ENCODE measurements at places on chromosomes 4 and X. TPM values are rescaled to one million over a fixed set of nuclear protein-coding genes. Genes with fewer than 3 reads are reported as not detected.

FAT1 gene
- total RNA-seq = 5.0 TPM

CENPVL2 gene
- total RNA-seq = not detected

CFAP299 gene
- total RNA-seq = not detected

SSX3 gene
- total RNA-seq = not detected

SPATA18 gene
- 0.32 TPM for total RNA-seq

P2RY10 gene
- total RNA-seq = 41.4 TPM

BEND2 gene
- 0.83 TPM for total RNA-seq

NLRP2B gene
- not detected for total RNA-seq

- peak overlapping the region; percentile 5 for H3K27ac ChIP-seq
- no peak for DNase-seq
- H3K36me3 ChIP-seq = peaks cover 11% of the 10 kb centered on the region
- no peaks in the 10 kb centered on the region for H3K4me1 ChIP-seq
Measured at GRCh38 chrX:120536061-120536460, 24.7 kb downstream of the CUL4B start.

DNA sequence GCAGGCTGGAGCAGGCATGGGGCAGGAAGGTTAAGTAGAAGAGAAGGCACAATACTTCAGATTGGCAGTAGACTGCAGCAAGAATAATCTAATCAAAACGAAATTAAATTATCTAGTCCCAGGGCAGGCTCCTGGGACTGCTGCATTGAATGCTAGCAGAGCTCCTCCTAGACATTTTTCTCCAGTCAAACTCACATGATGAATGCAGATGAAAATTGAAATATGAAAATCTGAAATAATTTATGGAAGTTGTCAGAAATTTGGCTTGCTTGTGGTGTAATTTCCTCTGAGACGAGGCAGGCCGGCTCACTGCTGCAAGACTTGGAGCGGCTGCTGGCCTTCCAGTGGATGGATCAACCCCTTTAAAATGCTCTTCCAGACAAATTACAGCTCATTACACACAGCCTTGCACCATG is 78.0 kb upstream of the TMEM33 start:
- no peak overlapping the region for H3K4me3 ChIP-seq
- H3K4me1 ChIP-seq = no peaks in the 10 kb centered on the region
- DNase-seq = no peak
- no peaks in the 10 kb centered on the region for H3K27me3 ChIP-seq
- H3K27ac ChIP-seq = no peak overlapping the region
- no peaks in the 10 kb centered on the region for H3K36me3 ChIP-seq

DNA sequence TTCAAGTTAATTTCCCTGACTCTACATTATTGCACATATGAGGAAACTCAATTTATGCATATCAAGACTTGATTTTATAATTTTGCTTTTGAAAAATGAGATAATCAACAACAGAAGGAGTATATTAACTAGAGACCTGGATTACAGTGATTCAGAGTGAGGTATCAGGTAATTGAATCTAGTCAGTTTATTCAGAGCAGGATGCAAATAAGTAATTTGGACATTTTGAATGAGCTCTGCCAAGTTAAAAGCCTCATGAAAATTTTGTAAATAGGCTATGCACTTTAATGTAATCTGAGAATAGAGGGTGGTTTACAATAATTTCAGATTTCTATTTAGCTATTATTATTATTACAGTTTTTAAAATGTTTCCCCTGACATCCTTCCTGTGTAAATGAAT is 203.7 kb upstream of the EMCN start:
- H3K27ac ChIP-seq = no peak overlapping the region
- no peaks in the 10 kb centered on the region for H3K27me3 ChIP-seq
- no peaks in the 10 kb centered on the region for H3K4me1 ChIP-seq
- no peaks in the 10 kb centered on the region for H3K36me3 ChIP-seq
- DNase-seq = no peak

- H3K4me1 ChIP-seq = peaks cover 16% of the 10 kb centered on the region
- no peaks in the 10 kb centered on the region for H3K27me3 ChIP-seq
- no peak for DNase-seq
Measured at GRCh38 chr4:128570387-128570975, 239.0 kb upstream of the JADE1 start.

DNA sequence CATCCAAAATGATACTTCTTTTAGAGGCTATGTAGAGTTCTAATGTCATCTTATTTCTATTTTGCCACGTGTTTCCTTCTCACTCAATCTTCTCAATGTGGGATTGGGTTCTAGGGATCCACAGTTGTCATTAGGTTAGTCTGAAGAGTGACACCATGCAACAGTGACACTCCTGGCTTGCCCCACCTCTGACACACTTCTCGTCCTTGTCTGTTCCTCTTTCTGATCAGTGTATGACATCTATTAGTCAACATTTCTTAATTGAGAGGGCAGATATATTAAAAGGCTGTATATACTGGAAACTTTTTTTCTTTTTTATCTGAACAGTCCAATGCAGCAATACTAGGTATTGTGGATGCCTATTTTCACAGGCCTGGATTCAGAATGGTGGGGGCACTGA is 67.6 kb upstream of the GYPA start:
- DNase-seq = no peak
- H3K4me3 ChIP-seq = no peak overlapping the region
- H3K27me3 ChIP-seq = no peaks in the 10 kb centered on the region
- no peaks in the 10 kb centered on the region for H3K36me3 ChIP-seq
- H3K4me1 ChIP-seq = no peaks in the 10 kb centered on the region
- H3K27ac ChIP-seq = no peak overlapping the region

- H3K4me3 ChIP-seq = no peak overlapping the region
- H3K4me1 ChIP-seq = no peaks in the 10 kb centered on the region
- no peaks in the 10 kb centered on the region for H3K27me3 ChIP-seq
Measured at GRCh38 chr4:11455201-11455835, 26.6 kb upstream of the HS3ST1 start.

GRCh38 chrX:14274691-14275090 is 245.0 kb upstream of the GEMIN8 start:
- no peaks in the 10 kb centered on the region for H3K4me1 ChIP-seq
- H3K27ac ChIP-seq = no peak overlapping the region
- no peaks in the 10 kb centered on the region for H3K27me3 ChIP-seq
- no peak overlapping the region for H3K4me3 ChIP-seq

DNA sequence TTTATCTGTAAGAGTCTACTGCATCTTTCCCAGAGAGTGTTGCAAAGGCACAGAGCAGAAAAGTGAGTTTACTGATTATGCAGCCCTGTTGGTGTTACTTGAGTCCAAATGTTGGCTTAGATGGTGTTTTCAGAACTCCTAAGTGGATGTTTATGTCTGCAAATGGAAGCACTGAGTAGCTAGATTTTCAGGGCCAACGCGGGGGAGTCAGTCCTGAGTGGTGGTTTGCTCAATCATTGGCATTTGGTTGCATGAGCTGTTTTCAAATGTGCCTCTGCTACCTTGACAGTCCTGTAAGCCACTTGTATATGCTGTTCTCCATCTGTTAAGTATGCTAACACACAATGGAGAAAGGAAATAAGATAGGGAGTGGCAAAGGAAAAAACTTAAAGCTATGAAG is 45.4 kb downstream of the MAMLD1 start:
- no peaks in the 10 kb centered on the region for H3K36me3 ChIP-seq
- no peak overlapping the region for H3K27ac ChIP-seq
- no peak for DNase-seq
- no peaks in the 10 kb centered on the region for H3K4me1 ChIP-seq

- no peak for DNase-seq
- peaks cover 13% of the 10 kb centered on the region for H3K4me1 ChIP-seq
- no peak overlapping the region for H3K4me3 ChIP-seq
Measured at GRCh38 chr4:139170932-139171331, 6.1 kb downstream of the ELF2 start.

GRCh38 chr4:145034727-145035211 is 63.2 kb downstream of the ANAPC10 start:
- no peak overlapping the region for H3K4me3 ChIP-seq
- no peaks in the 10 kb centered on the region for H3K27me3 ChIP-seq
- no peak overlapping the region for H3K27ac ChIP-seq
- DNase-seq = no peak
- H3K4me1 ChIP-seq = no peaks in the 10 kb centered on the region

- no peaks in the 10 kb centered on the region for H3K36me3 ChIP-seq
- peak overlapping the region; percentile 12 for H3K27ac ChIP-seq
- no peak overlapping the region for H3K4me3 ChIP-seq
- no peaks in the 10 kb centered on the region for H3K27me3 ChIP-seq
- H3K4me1 ChIP-seq = peaks cover 56% of the 10 kb centered on the region
- DNase-seq = no peak
Measured at GRCh38 chr4:168884251-168885124, 125.6 kb downstream of the CBR4 start.

- H3K4me1 ChIP-seq = no peaks in the 10 kb centered on the region
- DNase-seq = no peak
- H3K36me3 ChIP-seq = no peaks in the 10 kb centered on the region
- H3K27ac ChIP-seq = no peak overlapping the region
- no peak overlapping the region for H3K4me3 ChIP-seq
- peaks cover 28% of the 10 kb centered on the region for H3K27me3 ChIP-seq
Measured at GRCh38 chrX:13599491-13599890, 30.1 kb downstream of the EGFL6 start.

DNA sequence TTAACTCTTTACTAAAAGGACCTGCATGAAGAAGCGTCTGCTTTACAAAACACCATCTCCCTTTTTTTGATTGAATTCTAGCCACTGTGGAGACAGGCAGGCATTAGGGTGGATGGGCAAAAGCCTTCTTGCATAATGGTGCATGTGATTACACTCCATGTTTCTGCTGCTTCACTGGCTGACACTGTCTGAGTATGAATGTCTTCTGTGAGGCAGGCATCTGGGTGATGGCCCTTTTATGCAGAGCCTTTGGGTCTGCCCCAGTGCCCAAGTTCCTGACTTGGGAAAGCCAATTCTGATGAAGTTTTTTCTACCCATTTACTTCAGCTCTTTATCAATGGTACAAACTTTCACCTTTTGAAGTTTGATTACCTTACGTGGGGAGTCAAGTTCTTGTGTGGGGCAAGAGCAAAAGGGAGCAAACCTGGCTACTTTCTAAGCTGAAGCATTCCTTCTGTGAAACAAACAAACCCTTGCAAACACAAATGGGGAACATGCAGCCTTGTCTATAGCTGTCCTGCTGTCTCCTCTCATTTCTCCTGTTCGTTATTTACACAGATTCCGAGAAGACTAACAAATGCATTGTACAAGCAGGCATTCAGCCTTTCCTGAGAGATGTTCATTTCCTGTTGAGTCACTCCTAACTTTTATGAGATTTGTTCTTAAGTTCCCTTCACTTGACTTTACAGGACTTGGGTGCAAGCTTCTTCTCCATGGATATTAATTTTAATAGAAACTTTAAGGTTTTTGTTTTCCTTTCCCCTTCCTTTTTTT is 301.9 kb downstream of the TLL1 start:
- no peak overlapping the region for H3K27ac ChIP-seq
- H3K27me3 ChIP-seq = no peaks in the 10 kb centered on the region
- no peak overlapping the region for H3K4me3 ChIP-seq

DNA sequence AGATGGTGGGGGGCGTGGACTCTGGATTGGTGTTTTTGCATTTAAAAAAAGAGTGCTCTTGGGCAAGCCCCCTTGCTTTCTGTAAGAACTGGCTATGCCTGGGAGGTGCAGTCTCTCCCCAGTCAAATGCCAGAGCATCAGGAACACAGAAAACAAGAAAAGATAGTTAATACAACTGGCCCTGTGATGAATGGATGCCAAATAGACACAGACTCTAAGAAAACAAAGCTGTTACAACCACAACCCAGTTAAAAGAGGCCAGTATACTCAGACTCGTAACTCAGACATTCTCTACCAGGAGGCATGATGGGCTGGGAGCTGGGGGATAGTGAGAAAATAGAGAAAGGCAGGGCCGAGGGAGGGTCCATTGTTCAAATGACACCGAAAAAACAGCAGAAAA is 32.5 kb upstream of the C1QTNF7 start:
- H3K27me3 ChIP-seq = no peaks in the 10 kb centered on the region
- H3K4me1 ChIP-seq = peaks cover 4% of the 10 kb centered on the region
- DNase-seq = no peak
- no peaks in the 10 kb centered on the region for H3K36me3 ChIP-seq

DNA sequence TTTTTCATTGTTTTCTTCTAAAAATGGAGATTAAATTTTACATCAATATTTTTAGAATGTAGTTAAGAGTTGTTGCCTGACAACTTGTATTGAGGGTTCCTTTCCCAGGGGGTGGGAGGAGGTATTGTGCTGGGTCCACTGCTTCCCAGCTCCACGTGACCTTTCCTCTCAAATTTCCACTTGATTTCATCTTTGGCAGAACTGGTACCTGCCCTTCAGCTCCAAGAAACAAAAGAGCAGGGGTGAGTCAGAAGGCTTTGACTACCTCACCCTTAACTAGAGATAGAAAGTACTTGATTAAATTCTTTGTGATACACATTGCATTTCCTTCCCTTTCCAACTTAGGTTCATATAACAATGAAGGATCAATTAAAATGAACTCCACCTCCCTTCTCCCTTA is 19.7 kb downstream of the TRIM2 start:
- H3K4me1 ChIP-seq = peaks cover 7% of the 10 kb centered on the region
- H3K27me3 ChIP-seq = no peaks in the 10 kb centered on the region
- H3K4me3 ChIP-seq = peak overlapping the region; percentile 57
- no peak overlapping the region for H3K27ac ChIP-seq
- DNase-seq = no peak

- H3K4me1 ChIP-seq = no peaks in the 10 kb centered on the region
- H3K27ac ChIP-seq = no peak overlapping the region
- H3K4me3 ChIP-seq = no peak overlapping the region
- no peak for DNase-seq
Measured at GRCh38 chr4:3651267-3651845, 114.8 kb upstream of the ADRA2C start.

- no peaks in the 10 kb centered on the region for H3K4me1 ChIP-seq
- no peak overlapping the region for H3K4me3 ChIP-seq
- no peak for DNase-seq
- H3K36me3 ChIP-seq = no peaks in the 10 kb centered on the region
- no peak overlapping the region for H3K27ac ChIP-seq
Measured at GRCh38 chrX:46180258-46180687, 364.9 kb downstream of the ZNF674 start.

DNA sequence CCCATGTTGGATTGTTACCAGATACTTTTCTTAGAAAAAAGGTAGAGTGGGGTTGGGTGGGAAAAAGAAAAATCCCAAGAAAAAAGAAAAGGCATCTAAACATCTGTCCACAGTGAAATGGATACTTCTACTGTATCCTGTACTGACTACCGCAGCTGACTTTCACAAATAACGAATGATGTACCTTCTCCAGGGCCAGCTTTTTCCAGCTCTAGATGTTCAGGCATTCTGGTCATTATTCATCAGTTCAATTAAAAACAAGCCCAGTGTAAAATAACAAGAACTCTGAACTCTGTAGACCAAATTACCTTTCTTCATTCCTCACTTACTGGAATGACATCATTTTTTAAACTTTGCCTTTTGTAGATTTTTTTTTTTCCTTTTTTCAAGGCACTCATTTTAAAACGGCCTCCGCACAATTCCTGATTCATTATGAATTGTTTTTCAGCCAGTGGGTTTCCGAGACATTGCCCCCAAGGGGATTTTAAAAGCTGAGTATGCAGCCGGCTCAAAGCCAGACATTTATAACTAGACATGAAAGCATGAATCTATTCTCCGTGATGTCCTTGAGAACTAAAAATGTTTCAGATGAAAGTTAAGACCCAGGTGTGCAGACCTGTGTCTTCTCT is 113.5 kb downstream of the PRKX start:
- H3K4me1 ChIP-seq = no peaks in the 10 kb centered on the region
- no peak overlapping the region for H3K27ac ChIP-seq
- no peaks in the 10 kb centered on the region for H3K36me3 ChIP-seq
- no peak overlapping the region for H3K4me3 ChIP-seq
- H3K27me3 ChIP-seq = no peaks in the 10 kb centered on the region
- DNase-seq = no peak

Data from spleen (tissue), 13 donors.